ENCODE measurements at places on chromosomes 7 and 10. TPM values are rescaled to one million over a fixed set of nuclear protein-coding genes. Genes with fewer than 3 reads are reported as not detected.

CRHR2 gene
- total RNA-seq, result not detected

LIMK1 gene
- 23.0 TPM for total RNA-seq

ADRA2A gene
- total RNA-seq, result 0.49 TPM

C10orf53 gene
- not detected for total RNA-seq

KIF11 gene
- total RNA-seq, result 21.3 TPM

IFIT1 gene
- 3.8 TPM for total RNA-seq

MACROH2A2 gene
- total RNA-seq, result 0.59 TPM

LBX1 gene
- total RNA-seq, result not detected

ING3 gene
- total RNA-seq, result 23.1 TPM

Data from pulmonary artery endothelial cell (primary cell).